Effector memory CD8-positive, alpha-beta T cell (primary cell): ENCODE measurements at places on chromosomes 6 and 20.

- H3K4me1 ChIP-seq, result peaks cover 10% of the 10 kb centered on the region
- peaks cover 50% of the 10 kb centered on the region for H3K27me3 ChIP-seq
These were observed 3.0 kb downstream of the THBS2 start for GRCh38 chr6:169250660-169251059.

GRCh38 chr20:23658336-23658735, 20.6 kb upstream of the CST3 start:
- peaks cover 11% of the 10 kb centered on the region for H3K27me3 ChIP-seq
- H3K4me3 ChIP-seq, result no peak overlapping the region
- H3K27ac ChIP-seq, result no peak overlapping the region

DNA sequence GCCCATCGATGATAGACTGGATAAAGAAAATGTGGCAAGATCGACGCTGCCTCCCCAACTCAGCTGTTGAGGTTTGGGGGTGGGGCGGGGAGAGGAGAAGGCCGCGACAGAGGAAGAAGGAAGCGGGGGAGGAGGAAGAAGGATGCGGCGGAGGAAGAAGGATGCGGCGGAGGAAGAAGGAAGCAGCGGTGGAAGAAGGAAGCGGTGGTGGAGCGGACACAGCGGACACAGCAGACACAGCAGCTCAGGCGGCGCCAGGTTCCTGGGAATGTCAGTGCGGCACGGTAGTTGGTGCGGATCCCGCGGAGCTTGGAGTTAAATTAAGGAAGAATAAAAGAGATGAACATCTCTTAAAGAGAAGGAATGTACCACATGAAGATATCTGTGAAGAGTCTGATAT, 163.9 kb upstream of the NT5E start:
- no peaks in the 10 kb centered on the region for H3K4me1 ChIP-seq
- H3K36me3 ChIP-seq, result no peaks in the 10 kb centered on the region
- no peak overlapping the region for H3K27ac ChIP-seq

GRCh38 chr20:1061484-1062221, 56.7 kb upstream of the PSMF1 start:
- H3K27me3 ChIP-seq, result peaks cover 21% of the 10 kb centered on the region
- H3K4me3 ChIP-seq, result no peak overlapping the region
- H3K27ac ChIP-seq, result no peak overlapping the region
- H3K4me1 ChIP-seq, result no peaks in the 10 kb centered on the region
- H3K36me3 ChIP-seq, result no peaks in the 10 kb centered on the region
- DNase-seq, result no peak

DNA sequence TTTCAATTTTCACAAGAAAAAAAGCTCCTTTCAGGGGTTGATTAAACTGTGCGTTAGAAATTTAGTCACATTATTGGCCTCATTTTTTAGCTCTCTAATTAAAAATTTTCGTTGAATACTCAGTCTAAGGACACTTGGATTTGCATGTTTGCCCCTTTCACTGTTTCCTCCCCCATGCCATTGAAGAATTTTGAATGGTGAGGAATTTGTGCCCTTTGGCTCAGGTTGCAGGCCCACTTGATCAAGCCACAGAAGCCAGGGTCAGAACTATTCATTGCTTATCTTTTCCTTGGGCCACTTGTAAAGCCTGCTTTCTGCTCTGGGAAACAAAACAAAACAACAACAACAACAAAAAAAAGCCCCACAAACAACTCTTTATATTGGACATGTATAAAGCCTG, 12.2 kb downstream of the LIN28B start:
- no peaks in the 10 kb centered on the region for H3K36me3 ChIP-seq
- H3K4me1 ChIP-seq, result no peaks in the 10 kb centered on the region
- H3K27ac ChIP-seq, result no peak overlapping the region
- H3K27me3 ChIP-seq, result no peaks in the 10 kb centered on the region

DNA sequence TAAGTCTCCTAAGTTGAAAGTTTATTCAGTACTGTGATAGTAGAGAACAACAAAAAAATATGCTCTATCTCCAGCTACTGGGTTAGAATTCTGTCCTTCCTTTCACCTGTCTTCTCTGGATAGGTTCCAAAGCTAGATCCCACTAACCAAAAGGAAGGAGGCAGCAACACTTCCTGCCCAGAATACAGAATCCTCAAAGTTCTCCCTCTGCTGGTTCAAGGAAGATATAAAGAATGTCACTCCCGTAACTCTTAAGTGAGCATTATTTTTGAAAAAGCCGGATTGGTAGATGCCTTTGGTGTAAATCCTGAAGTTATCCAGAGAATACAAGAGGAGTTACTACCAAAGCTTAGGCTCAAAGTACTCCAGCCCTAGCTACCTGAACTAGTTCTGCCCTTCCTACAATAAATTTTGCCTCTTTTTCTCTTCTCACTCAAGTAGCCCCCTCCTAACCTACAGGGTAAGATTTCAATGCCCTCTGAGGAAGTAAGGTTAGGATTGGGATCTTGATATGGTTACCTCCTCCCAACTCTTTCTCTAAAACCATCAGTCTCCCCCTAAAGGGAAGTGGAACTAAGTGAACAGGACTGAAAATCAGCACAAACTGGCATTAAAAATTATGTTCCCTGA, 26.0 kb upstream of the CRIP3 start:
- no peak overlapping the region for H3K4me3 ChIP-seq
- H3K4me1 ChIP-seq, result peaks cover 10% of the 10 kb centered on the region
- no peak overlapping the region for H3K27ac ChIP-seq
- no peaks in the 10 kb centered on the region for H3K27me3 ChIP-seq
- peaks cover 9% of the 10 kb centered on the region for H3K36me3 ChIP-seq

DNA sequence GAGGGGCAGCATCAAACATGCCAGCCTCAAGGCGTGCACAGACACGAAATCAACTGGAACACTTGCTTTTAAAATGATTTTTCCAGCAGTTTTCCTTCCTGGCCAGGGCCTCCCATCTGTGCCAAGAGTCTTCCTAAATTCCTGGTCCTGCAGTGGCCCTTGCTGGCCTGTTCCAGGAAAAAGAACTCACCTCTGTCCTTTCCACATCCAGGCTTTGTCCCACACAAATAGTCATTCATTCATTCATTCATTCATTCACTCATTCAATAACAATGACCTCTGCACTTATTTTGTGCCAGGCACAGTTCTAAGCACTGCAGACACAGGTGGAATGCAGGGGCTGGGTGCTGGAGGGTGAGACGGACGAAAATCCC, 89.0 kb upstream of the CCDC167 start:
- peaks cover 22% of the 10 kb centered on the region for H3K27me3 ChIP-seq
- no peak for DNase-seq
- H3K4me1 ChIP-seq, result no peaks in the 10 kb centered on the region
- H3K4me3 ChIP-seq, result no peak overlapping the region

DNA sequence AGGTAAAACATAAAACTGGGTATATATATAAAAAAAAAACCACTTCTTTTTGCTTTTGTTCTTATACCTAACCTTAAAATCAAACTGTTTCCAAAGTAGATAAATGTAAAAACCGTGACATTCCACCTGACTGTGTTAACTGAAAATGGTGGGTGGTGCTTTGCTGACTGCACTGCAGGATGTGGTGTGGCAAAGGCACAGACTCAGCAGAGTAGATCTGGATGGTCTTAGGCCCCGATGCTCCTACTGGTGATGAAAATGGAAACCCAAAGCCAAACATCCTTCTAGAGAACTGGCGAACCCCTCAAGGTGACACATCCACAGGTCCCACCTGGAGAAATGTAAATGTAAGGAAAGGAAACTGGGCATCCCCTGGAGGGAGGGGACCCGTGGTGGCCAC, 8.9 kb downstream of the TGIF2 start:
- no peak overlapping the region for H3K27ac ChIP-seq
- peaks cover 56% of the 10 kb centered on the region for H3K36me3 ChIP-seq
- peaks cover 3% of the 10 kb centered on the region for H3K4me1 ChIP-seq
- no peak for DNase-seq
- H3K27me3 ChIP-seq, result no peaks in the 10 kb centered on the region

GRCh38 chr6:6714118-6714897, 125.8 kb downstream of the LY86 start:
- no peak overlapping the region for H3K4me3 ChIP-seq
- peaks cover 11% of the 10 kb centered on the region for H3K4me1 ChIP-seq
- peaks cover 40% of the 10 kb centered on the region for H3K27me3 ChIP-seq
- H3K27ac ChIP-seq, result no peak overlapping the region
- no peak for DNase-seq
- H3K36me3 ChIP-seq, result no peaks in the 10 kb centered on the region

- H3K36me3 ChIP-seq, result no peaks in the 10 kb centered on the region
- no peaks in the 10 kb centered on the region for H3K4me1 ChIP-seq
- no peak for DNase-seq
- H3K4me3 ChIP-seq, result no peak overlapping the region
- H3K27me3 ChIP-seq, result no peaks in the 10 kb centered on the region
These were observed 1093.5 kb upstream of the ADGRB3 start for GRCh38 chr6:67541586-67541985.

DNA sequence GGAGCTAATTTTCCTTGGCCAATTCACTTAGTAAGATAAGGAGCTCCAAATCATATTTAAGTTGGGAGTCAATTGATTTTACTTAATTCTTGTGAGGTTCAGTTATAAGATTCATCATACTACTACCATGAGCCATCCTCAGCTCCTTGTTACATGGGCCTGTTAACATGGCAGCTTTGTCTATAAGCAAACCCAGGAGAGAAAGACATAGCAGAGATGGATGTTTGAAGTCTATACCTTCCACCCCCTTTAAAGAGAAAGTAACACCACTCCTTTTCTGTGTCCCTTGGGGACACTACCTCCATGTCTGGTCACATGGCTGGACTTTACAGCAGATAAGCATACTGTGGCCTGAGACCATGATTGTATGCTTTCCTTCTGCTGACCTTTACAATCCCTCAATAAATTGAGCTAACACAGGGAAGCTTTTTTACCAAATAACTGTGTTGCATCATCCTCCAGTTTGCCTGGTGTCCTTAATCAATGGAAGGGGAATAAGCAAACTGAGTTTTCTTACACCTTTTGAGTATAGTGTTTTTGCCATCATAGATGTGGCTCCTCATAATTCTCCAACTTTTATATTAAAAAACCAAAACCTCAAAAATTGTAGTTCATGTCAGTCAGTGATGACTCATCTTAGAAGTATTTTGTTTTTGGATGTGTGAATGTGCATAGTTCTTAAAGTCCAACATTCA, 9.8 kb upstream of the ZNFX1 start:
- DNase-seq, result no peak

- DNase-seq, result no peak
- H3K27me3 ChIP-seq, result no peaks in the 10 kb centered on the region
- H3K27ac ChIP-seq, result peak overlapping the region; percentile 60
- H3K4me1 ChIP-seq, result peaks cover 32% of the 10 kb centered on the region
- no peaks in the 10 kb centered on the region for H3K36me3 ChIP-seq
These were observed 22.2 kb downstream of the FAM110A start for GRCh38 chr20:855466-856360.

DNA sequence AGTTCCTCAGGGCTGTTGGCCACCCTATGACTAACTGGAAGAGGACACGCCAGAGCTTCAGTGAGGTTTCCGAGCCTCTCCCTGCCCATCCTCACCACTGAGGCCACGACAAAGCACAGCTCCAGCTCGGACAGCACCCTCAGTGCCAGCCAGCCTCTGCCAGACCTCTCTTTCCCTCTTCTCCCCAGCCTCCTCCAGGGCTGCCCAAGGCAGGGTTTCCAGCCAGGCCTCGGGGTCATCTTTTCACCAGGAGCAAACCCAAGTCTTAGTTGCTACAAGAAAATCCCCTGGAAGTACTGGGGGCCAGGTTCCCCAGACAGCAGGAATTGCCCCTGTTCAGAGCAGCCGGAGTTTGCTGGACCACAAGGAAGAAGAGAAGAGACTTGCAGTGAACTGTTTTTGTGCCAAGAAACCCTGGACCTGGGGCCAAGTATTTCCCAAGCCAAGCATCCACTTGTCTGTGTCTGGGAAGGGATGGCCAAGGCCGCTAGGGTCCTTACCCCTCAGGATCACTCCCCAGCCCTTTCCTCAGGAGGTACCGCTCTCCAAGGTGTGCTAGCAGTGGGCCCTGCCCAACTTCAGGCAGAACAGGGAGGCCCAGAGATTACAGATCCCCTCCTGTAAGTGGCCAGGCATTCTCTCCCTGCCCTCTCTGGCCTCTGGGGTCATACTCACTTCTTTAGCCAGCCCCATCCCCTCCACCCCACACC, 41.6 kb downstream of the PLAGL2 start:
- H3K4me1 ChIP-seq, result no peaks in the 10 kb centered on the region
- no peak for DNase-seq
- peak overlapping the region; percentile 19 for H3K27ac ChIP-seq
- no peaks in the 10 kb centered on the region for H3K27me3 ChIP-seq
- no peak overlapping the region for H3K4me3 ChIP-seq
- H3K36me3 ChIP-seq, result peaks cover 32% of the 10 kb centered on the region

- no peak overlapping the region for H3K4me3 ChIP-seq
- no peaks in the 10 kb centered on the region for H3K36me3 ChIP-seq
- no peaks in the 10 kb centered on the region for H3K27me3 ChIP-seq
These were observed 65.2 kb downstream of the PRL start for GRCh38 chr6:22231616-22232015.

- H3K4me3 ChIP-seq, result no peak overlapping the region
- H3K27me3 ChIP-seq, result peaks cover 42% of the 10 kb centered on the region
- no peaks in the 10 kb centered on the region for H3K4me1 ChIP-seq
- no peaks in the 10 kb centered on the region for H3K36me3 ChIP-seq
- no peak overlapping the region for H3K27ac ChIP-seq
These were observed 7.7 kb upstream of the SLC35A1 start for GRCh38 chr6:87465051-87465450.

DNA sequence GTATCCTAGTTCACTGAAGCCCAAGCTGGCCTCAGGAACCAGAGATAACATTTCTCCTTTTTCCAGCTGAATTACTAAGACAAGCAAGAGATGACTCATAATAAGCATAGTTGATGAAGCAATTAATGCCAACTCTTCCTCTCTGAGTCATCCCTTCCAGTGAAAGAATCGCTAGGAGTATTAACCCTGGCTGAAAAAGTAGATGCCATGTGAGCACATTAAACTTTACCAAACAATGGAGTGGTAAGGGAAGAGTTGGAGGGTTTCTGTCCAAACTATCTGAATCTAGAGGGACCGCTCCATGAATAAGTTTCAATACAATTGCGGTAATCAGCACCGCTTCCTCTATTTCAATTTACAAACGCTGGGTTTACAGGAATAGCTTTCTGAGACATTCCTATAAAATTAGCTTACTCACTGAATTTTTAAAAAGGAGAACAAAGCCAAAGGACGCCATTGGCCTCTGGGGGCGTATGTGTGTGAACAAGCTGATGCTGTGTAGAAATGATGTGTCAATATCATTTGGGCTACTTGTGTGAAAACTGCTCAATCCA, 48.3 kb downstream of the ATXN1 start:
- H3K27ac ChIP-seq, result peak overlapping the region; percentile 93
- H3K36me3 ChIP-seq, result peaks cover 22% of the 10 kb centered on the region
- no peaks in the 10 kb centered on the region for H3K27me3 ChIP-seq
- no peak for DNase-seq

- no peak overlapping the region for H3K4me3 ChIP-seq
- H3K4me1 ChIP-seq, result no peaks in the 10 kb centered on the region
- H3K27me3 ChIP-seq, result no peaks in the 10 kb centered on the region
- DNase-seq, result no peak
- no peaks in the 10 kb centered on the region for H3K36me3 ChIP-seq
- no peak overlapping the region for H3K27ac ChIP-seq
These were observed 29.3 kb downstream of the CST8 start for GRCh38 chr20:23520185-23520584.
